ENCODE measurements at places on chromosomes 1 and 21.

DNA sequence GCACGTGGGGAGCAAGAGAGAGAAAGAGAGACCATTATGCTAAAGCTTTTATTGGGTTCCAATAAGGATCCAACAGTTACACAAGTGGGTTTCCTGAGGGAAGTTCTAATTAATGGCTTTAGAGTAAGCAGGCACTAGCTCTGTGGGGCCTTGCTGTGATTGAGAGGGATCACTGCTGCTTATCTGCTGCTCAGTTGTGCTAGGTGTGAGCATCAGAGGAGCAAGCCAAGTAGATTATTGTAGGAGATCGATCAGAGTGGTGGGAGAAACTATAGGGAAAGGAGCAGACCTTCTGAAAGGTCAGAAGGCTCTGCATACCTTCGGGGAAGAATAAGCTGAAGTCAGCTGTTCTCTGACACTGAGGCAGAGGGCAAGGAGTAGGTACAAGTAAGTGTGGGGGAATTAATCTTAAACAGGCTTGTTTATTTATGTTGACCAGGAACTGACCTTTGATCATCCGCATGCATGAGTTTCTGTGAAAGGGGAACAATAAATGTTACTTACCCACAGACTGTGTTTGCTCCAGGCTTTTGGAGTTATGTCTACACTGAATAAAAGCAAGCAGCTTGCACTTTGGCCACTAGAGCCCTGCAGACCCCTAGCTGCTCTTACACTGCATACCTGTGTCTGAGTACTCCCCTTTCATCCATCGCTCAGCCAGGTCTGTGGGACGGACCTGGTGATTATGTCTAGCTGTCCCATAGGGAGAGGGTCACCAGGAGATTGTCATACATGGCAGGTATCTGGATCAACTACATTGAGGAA lies 89.7 kb downstream of the TNNI3K start:
- no peak for DNase-seq

DNA sequence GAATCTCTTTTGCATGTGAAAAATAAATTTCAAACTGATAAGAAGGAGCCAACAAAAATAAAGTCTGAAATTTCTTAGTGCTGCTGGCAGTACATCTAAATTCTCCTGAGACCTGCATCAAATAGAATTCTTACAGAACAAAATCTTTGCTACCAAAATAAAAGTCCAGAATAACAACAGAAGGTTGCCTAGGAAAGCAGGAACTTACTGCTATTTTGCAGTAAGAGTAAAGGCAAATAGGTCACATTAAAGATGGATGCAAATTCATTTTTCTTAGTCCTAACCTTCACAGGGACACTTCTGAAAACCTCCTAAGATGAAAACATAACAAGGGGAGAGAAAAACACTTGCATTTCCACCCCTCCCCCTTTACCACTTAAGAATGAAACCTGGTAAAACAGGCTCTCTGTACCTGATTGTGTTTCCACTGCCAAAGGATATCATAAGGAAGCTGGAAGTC lies 59.0 kb downstream of the RUSC1 start:
- no peak for DNase-seq

GRCh38 chr1:156368889-156369684 lies at the start of gene RHBG:
Gene RHBG, plus strand, starts transcription at chr1:156369211. Its CDS starts 39 bp downstream, at chr1:156369250.
- DNase-seq, result no peak

- no peak for DNase-seq
Measured at GRCh38 chr1:173329726-173330125, 122.6 kb upstream of the TNFSF4 start.

All from activated T-cell treated with anti-CD3 and anti-CD28 coated beads, Interleukin-2, amount 50 U/mL, for 48 hours (primary cell).